ENCODE measurements at places on chromosomes 12 and 14.
A peak's percentile ranks its signal among the peaks of the same experiment; 100 is the strongest.

DNA sequence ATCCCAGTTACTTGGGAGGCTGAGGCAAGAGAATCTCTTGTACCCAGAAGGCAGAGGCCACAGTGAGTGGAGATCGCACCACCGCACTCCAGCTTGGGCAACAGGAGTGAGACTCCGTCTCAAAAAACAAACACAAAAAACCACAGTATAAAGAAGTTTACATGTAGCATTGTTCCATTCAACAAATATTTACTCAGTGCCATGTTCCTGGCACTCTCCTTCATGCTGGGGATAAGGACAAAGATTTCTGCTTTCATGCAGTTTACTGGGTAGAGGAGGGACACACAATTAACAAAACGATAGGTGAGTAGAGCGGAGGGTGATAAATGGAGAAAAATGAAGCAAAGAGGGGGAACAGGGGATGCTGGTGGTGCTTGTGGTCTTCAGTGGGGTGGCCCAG, 68.2 kb upstream of the OVCH1 start:
- H3K4me1 ChIP-seq, result peaks cover 3% of the 10 kb centered on the region

DNA sequence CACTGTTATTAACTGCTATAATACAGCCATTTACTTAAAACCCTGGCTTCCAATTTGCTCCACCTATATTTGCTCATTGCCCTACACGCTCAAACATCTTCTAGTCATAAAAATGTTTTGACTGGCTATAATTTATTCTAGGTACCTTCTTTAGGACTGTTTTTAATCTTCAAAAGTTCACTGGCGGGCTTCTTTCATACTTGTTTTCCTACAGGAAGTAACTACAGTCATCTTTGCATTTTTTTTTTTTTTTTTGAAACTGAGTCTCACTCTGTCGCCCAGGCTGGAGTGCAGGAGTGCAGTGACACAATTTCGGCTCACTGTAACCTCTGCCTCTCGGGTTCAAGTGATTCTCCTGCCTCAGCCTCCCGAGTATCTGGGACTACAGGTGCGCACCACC, 32.5 kb downstream of the MPHOSPH9 start:
- peaks cover 39% of the 10 kb centered on the region for H3K36me3 ChIP-seq
- no peaks in the 10 kb centered on the region for H3K27me3 ChIP-seq
- H3K4me1 ChIP-seq, result peaks cover 18% of the 10 kb centered on the region

DNA sequence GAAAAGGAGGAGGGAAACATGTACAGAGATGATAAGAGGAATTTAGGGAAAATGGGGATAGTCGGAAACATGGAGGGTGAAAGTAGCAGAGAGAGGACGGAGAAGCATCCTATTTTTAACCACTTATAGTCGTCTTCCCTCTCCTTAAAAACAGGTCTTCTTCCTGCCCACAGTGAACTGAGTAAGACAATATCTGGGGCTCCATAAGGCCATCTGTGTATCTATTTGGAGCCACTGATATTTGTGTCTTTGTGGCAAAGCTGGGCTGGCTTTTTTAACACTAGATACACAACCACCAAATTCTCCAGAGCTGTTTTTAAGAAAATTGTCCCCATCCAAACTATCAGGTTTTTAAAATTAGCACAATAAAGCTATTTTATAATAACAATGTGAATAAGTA, 109.5 kb upstream of the RAP1B start:
- H3K4me3 ChIP-seq, result no peak overlapping the region
- no peak overlapping the region for H3K27ac ChIP-seq
- H3K27me3 ChIP-seq, result no peaks in the 10 kb centered on the region
- H3K4me1 ChIP-seq, result peaks cover 33% of the 10 kb centered on the region
- DNase-seq, result no peak

- no peaks in the 10 kb centered on the region for H3K4me1 ChIP-seq
- no peak overlapping the region for H3K4me3 ChIP-seq
- no peak for DNase-seq
- H3K27me3 ChIP-seq, result no peaks in the 10 kb centered on the region
- H3K27ac ChIP-seq, result no peak overlapping the region
These were observed 60.9 kb upstream of the GPATCH2L start for GRCh38 chr14:76090616-76091391.

- no peak overlapping the region for H3K4me3 ChIP-seq
- DNase-seq, result no peak
- no peaks in the 10 kb centered on the region for H3K36me3 ChIP-seq
- no peaks in the 10 kb centered on the region for H3K27me3 ChIP-seq
- no peak overlapping the region for H3K27ac ChIP-seq
These were observed 191.3 kb upstream of the MYL2 start for GRCh38 chr12:111111681-111112080.

DNA sequence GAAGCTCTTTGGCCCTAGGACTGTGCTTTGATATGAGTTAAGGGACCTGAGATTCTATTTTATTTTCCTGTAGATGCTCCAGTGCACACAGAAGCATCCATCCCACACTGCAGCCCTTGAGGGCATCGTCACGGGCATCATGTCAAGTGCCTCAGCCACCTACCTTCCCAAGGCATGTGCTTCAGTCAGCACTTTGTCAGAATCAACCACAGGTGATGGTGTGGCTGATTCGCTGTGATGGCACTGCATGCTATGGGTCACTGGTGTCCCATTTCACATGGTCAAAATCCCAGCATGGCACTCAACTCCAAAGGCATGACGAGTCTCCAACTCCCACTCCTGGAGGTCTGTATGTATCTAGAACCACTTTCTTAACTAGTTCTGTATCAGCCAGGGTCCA, 100.8 kb downstream of the AACS start:
- no peak overlapping the region for H3K27ac ChIP-seq
- H3K27me3 ChIP-seq, result peaks cover 10% of the 10 kb centered on the region
- no peaks in the 10 kb centered on the region for H3K36me3 ChIP-seq

DNA sequence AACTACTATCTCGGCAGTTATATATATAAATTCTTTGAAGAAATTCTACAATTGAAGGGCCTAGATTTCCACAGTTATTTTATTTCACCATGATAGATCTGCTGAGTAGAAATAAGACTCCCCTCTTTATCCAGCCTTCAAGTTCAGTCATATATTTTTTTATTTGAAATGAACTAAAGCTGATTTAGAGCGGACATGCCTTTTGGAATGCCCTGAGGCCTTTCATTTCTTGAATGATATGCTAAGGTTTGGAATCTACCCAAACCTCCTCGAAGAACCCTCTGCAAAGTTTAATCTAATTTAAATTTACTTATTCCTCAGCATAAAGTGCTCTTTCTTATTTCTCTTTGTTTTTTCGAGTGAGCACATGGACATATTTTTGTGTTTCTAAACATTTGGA, 15.1 kb downstream of the SIX1 start:
- H3K27ac ChIP-seq, result no peak overlapping the region
- no peaks in the 10 kb centered on the region for H3K36me3 ChIP-seq
- DNase-seq, result no peak
- peaks cover 57% of the 10 kb centered on the region for H3K27me3 ChIP-seq

DNA sequence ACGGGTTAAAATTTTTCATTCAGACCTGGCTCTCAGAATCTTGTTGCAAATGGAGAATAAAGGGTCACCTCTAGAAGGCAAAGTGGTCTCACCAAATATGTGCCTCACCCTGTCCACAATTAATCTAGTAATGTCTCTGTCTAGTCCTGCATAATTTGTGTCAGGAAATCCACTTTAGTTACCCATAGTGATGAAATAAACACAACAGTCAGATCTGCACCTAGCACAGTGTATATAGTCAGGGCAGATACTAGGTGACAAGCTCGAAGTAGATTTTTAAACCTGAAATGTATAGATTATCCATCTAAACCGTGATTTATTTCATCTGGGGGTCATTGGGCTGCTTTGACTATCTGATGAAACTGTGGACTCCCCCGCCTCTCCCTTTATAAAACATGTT, 15.9 kb upstream of the FLVCR2 start:
- H3K4me3 ChIP-seq, result peak overlapping the region; percentile 16
- H3K36me3 ChIP-seq, result peaks cover 5% of the 10 kb centered on the region
- peak overlapping the region; percentile 84 for H3K27ac ChIP-seq
- no peak for DNase-seq
- H3K4me1 ChIP-seq, result peaks cover 58% of the 10 kb centered on the region

- H3K27me3 ChIP-seq, result peaks cover 11% of the 10 kb centered on the region
- H3K4me1 ChIP-seq, result no peaks in the 10 kb centered on the region
- no peak for DNase-seq
- H3K36me3 ChIP-seq, result no peaks in the 10 kb centered on the region
These were observed 45.0 kb downstream of the KCNA5 start for GRCh38 chr12:5088586-5089264.

GRCh38 chr14:60713513-60713912, 10.6 kb downstream of the SIX4 start:
- H3K36me3 ChIP-seq, result no peaks in the 10 kb centered on the region
- H3K4me1 ChIP-seq, result no peaks in the 10 kb centered on the region
- H3K4me3 ChIP-seq, result no peak overlapping the region
- H3K27ac ChIP-seq, result no peak overlapping the region

DNA sequence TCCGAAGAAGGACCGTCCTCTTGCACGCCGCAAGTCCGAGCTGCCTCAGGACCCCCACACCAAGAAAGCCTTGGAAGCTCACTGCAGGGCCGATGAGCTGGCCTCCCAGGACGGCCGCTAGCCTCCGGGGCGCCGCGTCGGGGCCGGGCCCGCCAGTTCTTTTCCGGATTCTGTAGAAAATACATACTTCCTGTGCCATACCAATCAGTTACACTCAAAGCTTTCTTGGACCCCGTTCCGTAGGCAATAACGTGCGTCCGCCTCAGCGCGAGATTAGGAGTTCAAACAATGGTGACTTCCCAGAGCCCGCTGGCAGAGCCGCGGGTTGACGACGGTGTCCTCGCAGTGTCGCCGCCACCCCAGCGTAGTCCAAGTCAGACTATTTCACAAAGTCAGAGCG, 39.2 kb upstream of the DYNC1H1 start:
- no peak overlapping the region for H3K27ac ChIP-seq
- peaks cover 4% of the 10 kb centered on the region for H3K36me3 ChIP-seq
- no peaks in the 10 kb centered on the region for H3K27me3 ChIP-seq
- no peaks in the 10 kb centered on the region for H3K4me1 ChIP-seq
- DNase-seq, result no peak

- no peaks in the 10 kb centered on the region for H3K27me3 ChIP-seq
- H3K4me3 ChIP-seq, result peak within 1 kb of the TSS; percentile 65
These were observed at the start of gene ABCB9 for GRCh38 chr12:122965851-122966742. TSS of gene ABCB9 (minus strand) at chr12:122966463. CDS start at chr12:122960235, 6,228 bp downstream.

GRCh38 chr12:7327918-7328317, 24.0 kb downstream of the ACSM4 start:
- H3K27me3 ChIP-seq, result peaks cover 7% of the 10 kb centered on the region
- no peak for DNase-seq
- no peak overlapping the region for H3K27ac ChIP-seq
- H3K36me3 ChIP-seq, result peaks cover 1% of the 10 kb centered on the region
- H3K4me3 ChIP-seq, result no peak overlapping the region
- no peaks in the 10 kb centered on the region for H3K4me1 ChIP-seq

DNA sequence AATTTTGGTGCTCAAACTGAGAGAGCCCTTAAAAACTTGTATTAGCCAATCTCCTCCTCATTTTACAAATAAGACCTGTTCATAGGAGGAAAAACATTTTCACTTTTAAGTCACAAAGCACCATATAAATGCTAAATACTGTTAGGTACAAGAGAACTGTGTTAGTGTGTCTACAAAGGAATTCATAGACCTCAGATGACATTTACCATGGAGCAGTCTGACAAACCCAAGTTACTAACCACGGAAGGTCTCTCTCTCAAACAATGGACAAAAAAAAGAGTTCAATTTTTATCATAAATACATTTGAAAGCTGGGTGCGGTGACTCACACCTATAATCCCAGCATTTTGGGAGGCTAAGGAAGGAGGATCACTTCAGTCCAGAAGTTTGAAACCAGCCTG, 10.0 kb downstream of the SBNO1 start:
- no peak overlapping the region for H3K4me3 ChIP-seq
- DNase-seq, result no peak
- peaks cover 5% of the 10 kb centered on the region for H3K36me3 ChIP-seq
- no peaks in the 10 kb centered on the region for H3K27me3 ChIP-seq
- H3K4me1 ChIP-seq, result peaks cover 52% of the 10 kb centered on the region

- H3K4me3 ChIP-seq, result no peak overlapping the region
- no peak overlapping the region for H3K27ac ChIP-seq
- no peaks in the 10 kb centered on the region for H3K36me3 ChIP-seq
- H3K4me1 ChIP-seq, result no peaks in the 10 kb centered on the region
These were observed 425.8 kb upstream of the ATXN7L3B start for GRCh38 chr12:74111688-74112360.

- no peak overlapping the region for H3K27ac ChIP-seq
- no peaks in the 10 kb centered on the region for H3K4me1 ChIP-seq
- no peaks in the 10 kb centered on the region for H3K27me3 ChIP-seq
- no peaks in the 10 kb centered on the region for H3K36me3 ChIP-seq
- H3K4me3 ChIP-seq, result no peak overlapping the region
These were observed 16.6 kb upstream of the TRAF3 start for GRCh38 chr14:102760496-102761193.

GRCh38 chr12:109009766-109010165, 11.1 kb downstream of the SVOP start:
- DNase-seq, result no peak
- H3K4me1 ChIP-seq, result no peaks in the 10 kb centered on the region
- H3K27ac ChIP-seq, result no peak overlapping the region
- H3K36me3 ChIP-seq, result no peaks in the 10 kb centered on the region

- no peak overlapping the region for H3K4me3 ChIP-seq
- H3K36me3 ChIP-seq, result peaks cover 2% of the 10 kb centered on the region
- no peak for DNase-seq
- H3K27me3 ChIP-seq, result no peaks in the 10 kb centered on the region
- no peak overlapping the region for H3K27ac ChIP-seq
These were observed 61.3 kb downstream of the ARF6 start for GRCh38 chr14:49954171-49954631.

DNA sequence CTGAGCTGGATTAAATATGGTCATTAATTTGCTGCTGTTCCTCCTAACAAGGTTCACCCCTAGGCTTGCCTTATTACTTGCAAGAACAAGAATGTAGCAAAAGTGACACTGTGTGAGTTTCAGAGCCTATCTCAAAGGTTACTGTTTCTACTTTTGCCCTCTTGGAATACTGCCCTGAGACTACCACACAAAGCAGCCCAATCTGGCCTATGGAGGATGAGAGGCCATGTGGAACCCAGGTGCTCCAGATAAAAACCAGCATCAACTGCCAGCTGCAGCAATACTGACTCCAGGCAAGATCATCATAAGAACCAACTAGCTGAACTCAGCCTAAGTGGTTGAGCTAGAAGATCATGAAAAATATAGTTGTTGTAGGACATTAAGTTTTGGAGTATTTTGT, 22.4 kb upstream of the SUPT16H start:
- H3K27ac ChIP-seq, result no peak overlapping the region
- H3K4me1 ChIP-seq, result peaks cover 6% of the 10 kb centered on the region
- no peak overlapping the region for H3K4me3 ChIP-seq

DNA sequence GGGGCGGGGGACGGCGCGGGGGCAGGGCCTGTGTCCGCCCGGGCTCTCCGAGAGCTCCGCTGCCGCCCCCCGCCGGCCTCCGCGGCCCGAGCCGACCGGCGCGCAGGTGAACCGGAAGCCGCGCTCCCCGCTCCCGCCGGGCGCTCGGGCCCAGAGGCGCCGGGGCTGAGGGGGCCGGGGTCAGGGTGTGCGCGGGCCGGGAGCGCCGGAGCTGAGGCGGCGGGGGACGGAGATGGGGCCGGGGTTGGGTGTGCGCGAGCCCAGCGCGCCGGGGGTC, 431 bp downstream of the HIP1R start:
- peaks cover 7% of the 10 kb centered on the region for H3K36me3 ChIP-seq
- DNase-seq, result peak; percentile 49
- peaks cover 7% of the 10 kb centered on the region for H3K27me3 ChIP-seq
- no peak overlapping the region for H3K4me3 ChIP-seq
- peaks cover 42% of the 10 kb centered on the region for H3K4me1 ChIP-seq
- H3K27ac ChIP-seq, result no peak overlapping the region

GRCh38 chr12:71947645-71948105, 9.0 kb downstream of the TPH2 start:
- no peaks in the 10 kb centered on the region for H3K4me1 ChIP-seq
- H3K4me3 ChIP-seq, result no peak overlapping the region
- H3K27me3 ChIP-seq, result peaks cover 41% of the 10 kb centered on the region
- no peak for DNase-seq
- no peaks in the 10 kb centered on the region for H3K36me3 ChIP-seq
- no peak overlapping the region for H3K27ac ChIP-seq

All from activated naive CD8-positive, alpha-beta T cell treated with anti-CD3 and anti-CD28 coated beads for 36 hours (primary cell).